ENCODE measurements at places on chromosomes 1 and 21. TPM values are rescaled to one million over a fixed set of nuclear protein-coding genes. Genes with fewer than 3 reads are reported as not detected.

PARS2 gene
- total RNA-seq: 10.8 TPM

GRCh38 chr1:156801409-156802121 lies 15.1 kb downstream of the SH2D2A start:
- DNase-seq: no peak

DNA sequence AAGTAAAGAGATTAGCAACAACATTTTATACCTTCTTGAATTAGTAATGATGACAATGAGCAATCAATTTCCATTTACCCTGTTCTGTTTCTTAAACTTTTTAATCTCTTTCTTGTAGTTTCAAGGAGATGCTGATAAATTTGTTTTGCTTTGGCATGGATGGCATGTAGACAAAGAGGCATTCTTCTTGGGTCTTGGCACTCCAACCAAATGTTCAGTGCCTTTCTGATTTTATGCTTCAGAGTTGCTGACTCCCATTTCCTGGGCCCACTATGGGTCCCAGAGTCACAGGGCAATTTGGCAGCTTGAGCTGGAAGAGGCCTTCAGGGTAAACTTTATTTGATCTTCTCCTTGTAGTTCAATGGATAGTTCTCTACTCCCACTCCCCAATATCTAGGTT lies 42.1 kb upstream of the OSBPL9 start:
- no peak for DNase-seq

DNA sequence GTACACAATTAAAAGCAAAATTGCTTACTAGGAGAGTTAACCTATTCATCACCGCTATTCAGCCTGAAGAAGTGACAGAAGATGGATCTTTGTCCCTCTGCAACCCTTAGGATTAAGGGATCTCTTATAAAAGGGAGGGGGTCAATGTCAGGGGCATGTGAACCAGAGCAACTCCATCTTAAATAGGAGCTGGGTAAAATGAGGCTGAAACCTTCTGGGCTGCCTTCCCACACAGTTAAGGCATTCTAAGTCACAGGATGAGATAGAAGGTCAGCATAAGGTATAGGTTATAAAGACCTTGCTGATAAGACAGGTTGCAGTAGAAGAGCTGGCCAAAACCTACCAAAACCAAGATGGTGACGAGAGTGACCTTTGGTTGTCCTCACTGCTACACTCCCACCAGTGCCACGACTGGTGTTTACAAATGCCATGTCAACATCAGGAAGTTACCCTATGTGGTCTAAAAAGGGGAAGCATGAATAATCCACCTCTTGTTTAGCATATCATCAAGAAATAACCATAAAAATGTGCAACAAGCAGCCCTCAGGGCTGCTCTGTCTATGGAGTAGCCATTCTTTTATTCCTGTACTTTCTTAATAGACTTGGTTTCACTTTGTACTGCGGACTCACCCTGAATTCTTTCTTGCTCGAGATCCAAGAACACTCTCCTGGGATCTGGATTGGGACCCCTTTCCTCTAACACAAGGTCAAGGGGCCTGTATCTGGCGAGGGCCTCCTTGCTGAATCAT lies 35.3 kb upstream of the NEK2 start:
- no peak for DNase-seq

DNA sequence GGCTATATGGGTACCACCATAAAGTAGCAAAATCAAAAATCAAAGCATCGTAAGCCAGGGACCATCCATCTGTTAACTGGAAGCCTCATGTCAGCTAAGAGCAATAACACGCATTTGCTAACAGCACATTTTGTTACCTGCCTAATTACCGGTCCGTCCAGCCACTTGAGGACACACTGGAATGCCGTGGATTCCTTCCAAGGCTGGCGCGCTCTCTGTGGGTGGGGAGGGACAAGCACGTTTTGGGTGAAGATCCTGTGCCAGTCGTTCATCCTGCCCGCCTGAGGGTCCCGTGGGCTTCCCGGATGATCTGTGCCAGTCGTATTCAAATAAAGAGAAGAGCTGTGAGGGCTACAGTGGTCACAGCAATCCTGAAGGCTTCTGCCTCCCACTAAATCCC lies 6.2 kb downstream of the NPHP4 start:
- no peak for DNase-seq

GRCh38 chr1:36207339-36207738 lies 16.9 kb upstream of the THRAP3 start:
- no peak for DNase-seq

GRCh38 chr1:228852024-228852423 lies 116.7 kb downstream of the RHOU start:
- DNase-seq: no peak

DNA sequence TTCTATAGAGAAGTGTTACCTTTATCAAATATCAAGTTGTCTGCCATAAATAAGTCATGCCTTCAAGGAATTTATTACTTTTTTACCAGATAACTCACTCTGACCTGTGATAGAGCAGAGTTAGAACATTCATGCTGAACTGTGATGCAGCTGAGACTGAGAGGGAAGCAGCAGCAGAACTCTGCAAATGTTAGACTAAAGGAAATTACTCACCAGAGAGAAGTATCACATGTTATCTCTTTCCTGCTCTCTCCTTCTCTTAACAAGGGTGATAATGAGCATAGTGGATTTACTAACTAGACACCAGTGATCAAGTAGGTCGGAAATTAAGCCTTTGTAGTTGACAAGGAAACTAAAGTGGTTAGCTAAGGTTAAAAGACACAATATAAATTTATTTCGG lies 181.6 kb downstream of the RASAL2 start:
- no peak for DNase-seq

GRCh38 chr1:204077979-204078696 lies 5.2 kb downstream of the SOX13 start:
- no peak for DNase-seq
